Adrenal gland (tissue), 19 donors: ENCODE measurements at places on chromosomes 12 and 14. TPM values are rescaled to one million over a fixed set of nuclear protein-coding genes. Genes with fewer than 3 reads are reported as not detected.

DNA sequence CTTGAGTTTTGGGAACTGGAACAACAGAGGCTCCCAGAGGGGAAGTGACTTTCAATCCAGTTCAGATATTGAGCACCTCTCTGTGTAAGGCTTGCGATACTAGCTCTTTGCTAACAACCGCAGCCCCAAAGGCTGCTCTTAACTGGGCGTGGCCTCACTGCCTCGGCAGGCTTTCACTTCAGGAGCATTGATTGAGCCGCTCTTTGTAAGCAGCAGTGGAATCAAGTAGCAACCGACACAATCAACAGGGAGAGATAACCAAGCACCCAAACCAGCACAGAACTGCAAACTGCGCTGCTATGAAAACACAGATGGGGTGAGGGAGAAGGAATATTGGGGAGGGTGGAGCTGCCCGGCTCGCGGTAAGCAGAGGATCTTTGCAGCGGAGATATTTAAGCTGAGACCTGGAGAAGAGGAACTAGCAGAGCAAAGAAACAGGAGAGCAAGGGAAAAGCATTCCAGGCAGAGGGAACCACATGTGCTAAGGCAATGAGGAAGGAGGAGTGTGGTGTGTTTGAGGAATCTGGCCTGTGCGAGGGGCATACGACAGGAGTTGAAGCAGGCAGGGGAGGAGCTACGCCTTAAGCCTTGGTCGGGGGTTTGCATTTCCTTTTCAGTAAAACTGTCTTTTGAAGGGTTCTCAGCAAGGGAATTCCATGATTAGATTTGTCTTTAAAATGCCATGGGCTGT lies 17.3 kb upstream of the YY1 start:
- peak; percentile 83 for DNase-seq
- peak overlapping the region; percentile 39 for H3K27ac ChIP-seq
- H3K27me3 ChIP-seq, result no peaks in the 10 kb centered on the region
- peak overlapping the region; percentile 46 for H3K4me3 ChIP-seq

DNA sequence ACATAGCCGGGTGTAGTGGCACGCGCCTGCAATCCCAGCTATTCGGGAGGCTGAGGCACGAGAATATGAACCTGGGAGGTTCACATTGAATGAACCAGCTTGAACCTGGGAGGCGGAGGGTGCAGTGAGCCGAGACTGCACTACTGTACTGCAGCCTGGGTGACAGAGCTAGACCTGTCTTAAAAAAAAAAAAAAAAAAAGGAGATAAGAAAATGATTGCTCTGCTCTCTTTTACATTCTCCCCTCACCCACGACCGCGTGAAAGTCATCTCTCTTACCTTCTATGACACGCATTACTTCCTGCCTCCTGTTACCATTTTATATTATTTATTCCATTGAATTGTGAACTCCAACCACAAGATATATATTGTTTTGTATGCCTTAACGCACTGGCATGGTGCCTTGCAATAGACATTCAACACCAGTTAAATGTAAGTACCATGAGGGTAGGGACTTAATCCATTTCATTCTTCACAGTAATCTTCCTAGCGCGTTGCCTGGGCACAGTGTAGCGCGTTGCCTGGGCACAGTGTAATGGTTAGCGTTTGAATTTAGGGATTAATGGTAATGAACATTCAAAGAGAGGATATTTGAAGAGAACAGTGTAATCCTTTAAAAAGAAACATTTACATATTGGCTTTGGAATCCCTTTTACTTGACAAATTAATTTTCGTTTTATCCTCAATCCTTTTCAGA lies 2.7 kb downstream of the RAP1B start:
- H3K36me3 ChIP-seq, result no peaks in the 10 kb centered on the region
- no peak for DNase-seq
- no peak overlapping the region for H3K4me3 ChIP-seq
- no peak overlapping the region for H3K27ac ChIP-seq

The MGST1 gene
- total RNA-seq, result 688 TPM

DNA sequence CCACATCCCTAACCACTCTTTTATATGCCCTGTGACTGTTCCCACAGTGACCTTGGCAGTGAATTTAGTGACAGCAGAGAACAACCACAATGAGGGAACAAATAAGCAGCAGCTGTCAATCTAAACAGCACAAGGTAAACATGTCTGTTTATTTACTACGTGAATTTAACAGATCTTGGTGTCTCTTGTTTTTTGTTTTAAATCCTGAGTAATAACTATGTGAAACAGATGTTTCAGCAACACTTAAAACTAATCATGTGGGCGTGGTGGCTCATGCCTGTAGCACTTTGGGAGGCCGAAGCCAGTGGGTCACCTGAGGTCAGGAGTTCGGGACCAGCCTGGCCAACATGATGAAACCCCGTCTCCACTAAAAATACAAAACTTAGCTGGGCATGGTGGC lies 17.0 kb upstream of the CFAP54 start:
- no peak for DNase-seq
- no peaks in the 10 kb centered on the region for H3K4me1 ChIP-seq
- H3K27me3 ChIP-seq, result no peaks in the 10 kb centered on the region
- no peaks in the 10 kb centered on the region for H3K36me3 ChIP-seq
- H3K27ac ChIP-seq, result no peak overlapping the region
- H3K4me3 ChIP-seq, result no peak overlapping the region

DNA sequence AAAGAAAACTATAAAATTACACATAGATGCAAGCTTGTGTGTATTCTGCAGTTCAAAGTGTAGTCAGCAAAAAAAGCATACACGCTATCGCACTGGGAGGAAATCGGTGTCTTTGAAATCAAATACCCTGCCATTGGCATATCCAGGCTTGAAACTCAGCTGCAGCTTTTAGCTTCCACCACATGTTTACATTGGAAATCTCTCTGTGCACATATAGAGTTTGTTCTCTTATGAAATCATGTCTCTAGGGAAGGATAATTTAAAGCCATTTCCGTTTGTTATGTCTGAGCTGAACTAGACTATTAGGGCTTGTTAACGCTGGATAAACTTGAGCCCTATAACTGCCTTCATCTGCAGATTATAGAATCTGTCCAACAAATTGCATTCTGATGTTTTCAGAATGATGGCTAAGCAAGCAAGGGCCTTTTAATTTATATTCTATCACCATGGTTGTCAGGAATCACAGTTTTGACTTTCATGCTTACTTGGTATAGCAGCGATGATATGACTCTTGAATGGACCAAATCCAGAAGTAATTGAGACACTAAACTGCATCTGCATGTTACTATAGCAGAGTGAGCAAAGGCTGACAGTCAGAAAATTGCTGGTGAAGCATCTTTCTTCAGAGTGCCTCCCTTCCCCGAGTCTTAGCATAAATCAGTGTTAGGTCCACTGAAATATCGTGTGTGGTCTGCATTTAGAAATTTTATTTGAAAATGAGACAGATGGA lies 442.8 kb downstream of the ZFP36L1 start:
- no peaks in the 10 kb centered on the region for H3K4me1 ChIP-seq
- H3K4me3 ChIP-seq, result no peak overlapping the region
- DNase-seq, result no peak
- H3K27me3 ChIP-seq, result no peaks in the 10 kb centered on the region
- H3K27ac ChIP-seq, result no peak overlapping the region
- H3K36me3 ChIP-seq, result no peaks in the 10 kb centered on the region

The AKAP3 gene
- 3.1 TPM for total RNA-seq

GRCh38 chr14:64724578-64724930 lies 20.3 kb downstream of the PLEKHG3 start:
- no peaks in the 10 kb centered on the region for H3K4me1 ChIP-seq
- no peak for DNase-seq
- H3K27ac ChIP-seq, result no peak overlapping the region
- H3K27me3 ChIP-seq, result no peaks in the 10 kb centered on the region

DNA sequence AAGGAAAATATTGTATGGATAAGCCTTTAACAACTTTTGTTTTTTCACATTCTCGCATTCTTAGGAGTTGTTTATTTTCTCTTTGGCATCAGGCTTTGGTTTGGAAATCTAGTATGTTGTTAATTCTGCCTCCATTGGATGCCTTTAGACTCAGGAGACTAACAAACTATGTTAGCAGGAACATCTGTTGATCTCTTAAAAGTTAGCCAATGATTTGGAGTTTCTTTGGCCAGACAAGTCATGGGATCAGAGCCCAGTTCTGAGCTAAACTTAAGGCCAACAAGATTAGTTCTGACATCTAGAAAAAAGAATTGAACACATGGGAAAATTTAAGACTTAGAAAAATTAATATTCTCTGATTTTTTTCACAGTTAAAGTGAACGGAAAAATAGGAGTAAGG lies 35.3 kb upstream of the STRAP start:
- H3K36me3 ChIP-seq, result no peaks in the 10 kb centered on the region
- no peak for DNase-seq
- peaks cover 4% of the 10 kb centered on the region for H3K4me1 ChIP-seq

GRCh38 chr12:42918443-42918842 lies 328.9 kb upstream of the PRICKLE1 start:
- H3K27ac ChIP-seq, result no peak overlapping the region
- H3K4me1 ChIP-seq, result no peaks in the 10 kb centered on the region
- DNase-seq, result no peak
- H3K36me3 ChIP-seq, result no peaks in the 10 kb centered on the region

GRCh38 chr14:103775506-103775905 lies 59.9 kb downstream of the ZFYVE21 start:
- H3K27me3 ChIP-seq, result no peaks in the 10 kb centered on the region
- H3K4me1 ChIP-seq, result no peaks in the 10 kb centered on the region
- H3K36me3 ChIP-seq, result no peaks in the 10 kb centered on the region
- no peak overlapping the region for H3K27ac ChIP-seq

- no peak for DNase-seq
- no peaks in the 10 kb centered on the region for H3K36me3 ChIP-seq
- H3K27ac ChIP-seq, result no peak overlapping the region
- no peak overlapping the region for H3K4me3 ChIP-seq
- H3K4me1 ChIP-seq, result no peaks in the 10 kb centered on the region
These were observed 207.7 kb upstream of the DDHD1 start for GRCh38 chr14:53360829-53361228.

- H3K4me3 ChIP-seq, result no peak overlapping the region
- no peaks in the 10 kb centered on the region for H3K4me1 ChIP-seq
- DNase-seq, result peak; percentile 74
- no peaks in the 10 kb centered on the region for H3K27me3 ChIP-seq
- no peaks in the 10 kb centered on the region for H3K36me3 ChIP-seq
- no peak overlapping the region for H3K27ac ChIP-seq
These were observed 193.5 kb downstream of the SLC2A13 start for GRCh38 chr12:39912211-39912980.

The DYRK2 gene
- 15.2 TPM for total RNA-seq

DNA sequence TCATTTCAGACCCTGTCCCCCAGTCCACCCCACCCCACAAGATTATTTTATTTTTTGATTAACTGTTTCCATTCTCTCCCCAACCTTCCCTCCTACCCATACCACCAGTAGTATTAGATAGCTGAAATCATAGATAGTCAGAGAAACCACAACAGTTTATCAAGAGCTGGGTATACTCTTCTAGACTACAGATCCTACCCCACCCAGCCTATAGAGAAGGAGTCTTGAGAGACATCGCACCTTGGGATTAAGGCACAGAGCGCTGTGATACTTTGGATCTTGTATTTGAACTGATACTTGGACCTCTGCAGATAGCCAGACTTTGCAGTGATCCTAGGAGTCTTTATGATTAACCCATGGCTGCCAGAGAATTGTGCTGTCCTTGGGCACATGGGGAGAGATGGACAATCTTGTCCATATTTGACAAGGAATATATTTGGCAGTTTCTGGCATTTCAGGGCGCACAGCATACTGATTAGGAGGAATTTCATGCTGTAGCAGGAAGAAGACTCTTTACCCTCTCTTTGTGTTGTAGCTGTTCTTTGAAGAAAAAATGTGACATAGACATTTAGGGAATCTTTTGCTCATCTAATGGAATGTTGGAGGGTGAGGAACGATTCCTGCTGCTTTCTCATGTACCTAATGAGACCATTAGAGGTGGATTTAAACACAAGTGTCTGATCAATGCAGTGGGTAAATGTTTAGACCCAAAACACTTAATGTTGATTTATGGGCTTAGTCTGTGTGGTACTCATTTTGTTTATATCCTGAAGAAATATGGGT lies 982 bp downstream of the RBMS2 start:
- peak overlapping the region; percentile 49 for H3K4me3 ChIP-seq
- H3K36me3 ChIP-seq, result no peaks in the 10 kb centered on the region
- H3K4me1 ChIP-seq, result peaks cover 10% of the 10 kb centered on the region
- no peaks in the 10 kb centered on the region for H3K27me3 ChIP-seq
- no peak for DNase-seq
- H3K27ac ChIP-seq, result peak overlapping the region; percentile 65

The IAPP gene
- total RNA-seq, result not detected

DNA sequence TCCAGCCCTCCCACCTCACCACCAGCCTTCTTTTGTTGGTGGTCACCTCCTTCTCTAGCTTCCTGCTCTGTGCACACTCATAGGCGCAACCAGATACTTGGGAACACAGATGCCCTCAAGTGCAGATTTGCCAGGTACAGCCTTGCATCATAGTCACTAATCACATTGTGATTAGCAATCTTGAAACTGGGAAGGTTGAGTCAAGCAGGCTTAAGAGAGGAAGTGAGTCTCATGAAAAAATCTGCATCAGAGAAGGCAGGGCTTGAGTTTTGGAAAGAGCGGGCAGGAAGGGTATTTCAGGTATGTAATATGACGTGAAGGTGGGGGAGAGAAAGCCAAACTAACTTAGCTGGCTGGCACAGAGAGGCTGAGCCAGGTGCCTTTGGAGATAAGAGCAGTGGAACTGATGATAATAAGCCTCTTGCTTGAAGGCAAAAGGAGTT lies 2.7 kb upstream of the RABGGTA start:
- no peak overlapping the region for H3K4me3 ChIP-seq
- DNase-seq, result no peak
- H3K27ac ChIP-seq, result no peak overlapping the region

The GZMB gene
- 1.1 TPM for total RNA-seq

- H3K36me3 ChIP-seq, result no peaks in the 10 kb centered on the region
- no peaks in the 10 kb centered on the region for H3K27me3 ChIP-seq
- H3K27ac ChIP-seq, result no peak overlapping the region
- H3K4me1 ChIP-seq, result peaks cover 6% of the 10 kb centered on the region
These were observed 79.3 kb downstream of the KIF26A start for GRCh38 chr14:104217486-104218360.

DNA sequence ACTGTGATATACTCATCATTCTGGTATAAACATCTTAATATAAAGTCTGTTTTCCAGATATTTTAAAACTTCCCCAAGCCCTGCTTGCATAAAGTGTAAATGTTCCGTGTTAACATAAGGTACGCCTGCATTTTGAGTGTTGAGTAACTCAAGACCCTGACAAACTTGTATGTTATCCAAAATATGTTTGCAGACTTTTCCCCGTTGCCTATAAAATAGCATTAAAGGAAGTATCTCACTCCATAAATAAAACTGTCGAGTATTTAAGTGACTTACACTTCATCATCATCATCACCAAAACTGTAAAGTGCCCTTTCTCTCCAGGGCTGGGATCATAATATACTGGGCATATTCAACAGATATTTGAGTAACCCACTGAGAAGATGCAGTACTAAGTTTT lies 64.6 kb upstream of the TSPAN8 start:
- H3K27ac ChIP-seq, result no peak overlapping the region
- H3K4me3 ChIP-seq, result no peak overlapping the region
- no peaks in the 10 kb centered on the region for H3K27me3 ChIP-seq
- H3K4me1 ChIP-seq, result no peaks in the 10 kb centered on the region

The ANKS1B gene
- 28.1 TPM for total RNA-seq

- H3K4me1 ChIP-seq, result no peaks in the 10 kb centered on the region
- no peak overlapping the region for H3K27ac ChIP-seq
- H3K4me3 ChIP-seq, result no peak overlapping the region
- no peaks in the 10 kb centered on the region for H3K27me3 ChIP-seq
- DNase-seq, result no peak
These were observed 8.7 kb upstream of the ZNF385A start for GRCh38 chr12:54393207-54393609.

- DNase-seq, result no peak
- no peaks in the 10 kb centered on the region for H3K27me3 ChIP-seq
- peaks cover 16% of the 10 kb centered on the region for H3K4me1 ChIP-seq
- H3K27ac ChIP-seq, result no peak overlapping the region
- H3K36me3 ChIP-seq, result no peaks in the 10 kb centered on the region
These were observed 16.2 kb downstream of the NT5DC3 start for GRCh38 chr12:103824845-103825244.

The SDS gene
- 2.5 TPM for total RNA-seq
